ENCODE measurements at places on chromosomes 13 and 19. TPM values are rescaled to one million over a fixed set of nuclear protein-coding genes. Genes with fewer than 3 reads are reported as not detected.

Gene CCDC61
- 11.8 TPM for total RNA-seq

Gene ZBTB45
- 15.4 TPM for total RNA-seq

DNA sequence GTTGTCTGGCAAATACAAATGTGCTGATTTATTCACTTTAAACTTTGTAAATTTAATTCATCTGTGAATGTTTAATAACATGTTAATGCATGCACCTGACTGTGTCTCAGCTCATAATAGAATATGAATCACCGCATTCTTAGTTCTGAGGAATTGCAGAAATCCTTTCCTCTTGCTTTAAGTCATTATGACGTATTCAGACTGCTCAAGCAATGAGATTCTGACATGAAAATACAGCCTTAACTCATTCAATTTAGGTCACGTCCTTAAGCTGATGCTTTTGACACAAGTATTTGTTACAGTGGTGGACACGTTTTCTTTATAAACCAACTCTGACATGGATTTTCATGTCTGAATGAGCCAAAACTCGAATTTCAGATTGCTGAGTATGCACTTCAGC is 541.0 kb upstream of the KLF12 start:
- DNase-seq, result no peak

DNA sequence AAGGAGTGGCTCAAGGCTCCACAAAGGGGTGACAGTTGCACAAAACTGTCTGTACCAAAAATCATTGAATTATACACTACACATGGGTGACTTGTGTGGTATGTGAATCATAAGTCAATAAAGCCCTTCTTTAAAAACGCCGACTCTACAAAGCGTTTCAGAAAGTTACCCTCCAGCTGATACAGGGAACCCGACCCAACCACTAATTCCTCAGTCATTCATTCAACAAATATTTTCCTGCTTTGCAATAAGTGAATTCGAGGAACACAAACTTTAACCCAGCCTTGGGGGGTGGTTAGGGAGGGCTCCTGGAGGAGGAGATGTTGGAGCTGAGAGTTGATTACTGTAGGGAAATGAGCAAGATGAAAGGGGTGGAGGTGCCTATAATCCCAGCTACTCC is 32.0 kb downstream of the LTBP4 start:
- DNase-seq, result no peak

- no peak for DNase-seq
These were observed 541.6 kb downstream of the SUCLA2 start for GRCh38 chr13:47459512-47459911.
